ENCODE measurements at places on chromosomes 12 and 14.

GRCh38 chr14:24167469-24168114, 4.3 kb upstream of the REC8 start:
- DNase-seq = no peak

DNA sequence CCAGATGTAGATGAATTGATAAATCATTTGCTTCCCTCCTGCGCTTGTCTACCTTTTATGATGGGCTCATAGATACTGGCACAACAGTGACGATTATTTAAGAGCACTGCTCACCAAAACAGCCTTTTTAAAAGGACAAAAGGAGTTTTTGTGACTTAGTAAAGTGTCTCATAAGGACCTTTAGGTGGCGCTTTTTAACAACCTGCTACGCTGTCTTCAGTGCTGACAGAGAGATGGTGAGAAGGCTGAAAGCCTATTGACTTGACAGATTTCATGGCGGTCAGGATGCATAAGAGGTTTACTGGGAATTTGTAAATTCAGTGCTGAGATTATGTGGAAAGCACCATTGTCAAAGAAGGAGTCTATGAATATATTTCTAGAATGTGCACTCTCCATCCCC, 87.6 kb downstream of the SLC15A5 start:
- DNase-seq = no peak

DNA sequence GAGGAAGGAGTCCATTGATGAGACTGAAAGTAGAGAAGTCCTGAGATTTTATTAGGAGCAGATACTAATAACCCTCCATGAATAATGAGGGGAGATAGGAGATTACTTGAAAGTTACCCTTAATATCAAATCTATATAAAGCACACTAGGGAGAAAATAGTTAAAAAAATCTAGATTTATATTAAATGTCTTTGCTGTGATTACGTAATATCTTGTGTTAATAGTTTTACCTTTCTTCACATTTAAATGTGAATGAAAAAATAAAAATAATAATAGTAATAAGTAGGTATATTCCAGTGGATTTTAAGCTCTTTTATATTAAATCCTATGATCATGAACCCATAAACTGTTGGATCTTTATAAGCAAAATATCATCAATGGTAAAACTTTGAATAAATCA, 267.3 kb upstream of the SYT10 start:
- no peak for DNase-seq

DNA sequence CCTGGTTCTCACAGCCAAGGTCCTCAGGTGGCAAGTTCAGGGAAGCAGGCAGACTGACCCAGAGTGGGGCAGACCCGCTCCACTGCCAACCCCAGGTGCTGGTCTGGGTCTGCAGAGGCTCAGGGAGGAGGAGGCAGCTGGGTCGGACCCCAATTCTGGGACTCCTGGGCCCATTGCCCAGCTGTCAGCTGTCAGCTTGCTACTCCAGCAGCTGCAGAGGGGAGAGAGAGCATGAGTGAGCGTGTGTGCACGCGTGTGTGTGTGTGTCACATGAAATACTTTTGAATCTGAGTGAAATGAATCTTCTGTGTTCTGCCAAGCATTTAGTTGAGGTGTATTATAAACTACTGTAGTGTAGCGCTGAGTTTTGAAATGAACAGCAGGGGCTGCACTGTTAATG, 30.8 kb downstream of the XRCC3 start:
- DNase-seq = no peak

DNA sequence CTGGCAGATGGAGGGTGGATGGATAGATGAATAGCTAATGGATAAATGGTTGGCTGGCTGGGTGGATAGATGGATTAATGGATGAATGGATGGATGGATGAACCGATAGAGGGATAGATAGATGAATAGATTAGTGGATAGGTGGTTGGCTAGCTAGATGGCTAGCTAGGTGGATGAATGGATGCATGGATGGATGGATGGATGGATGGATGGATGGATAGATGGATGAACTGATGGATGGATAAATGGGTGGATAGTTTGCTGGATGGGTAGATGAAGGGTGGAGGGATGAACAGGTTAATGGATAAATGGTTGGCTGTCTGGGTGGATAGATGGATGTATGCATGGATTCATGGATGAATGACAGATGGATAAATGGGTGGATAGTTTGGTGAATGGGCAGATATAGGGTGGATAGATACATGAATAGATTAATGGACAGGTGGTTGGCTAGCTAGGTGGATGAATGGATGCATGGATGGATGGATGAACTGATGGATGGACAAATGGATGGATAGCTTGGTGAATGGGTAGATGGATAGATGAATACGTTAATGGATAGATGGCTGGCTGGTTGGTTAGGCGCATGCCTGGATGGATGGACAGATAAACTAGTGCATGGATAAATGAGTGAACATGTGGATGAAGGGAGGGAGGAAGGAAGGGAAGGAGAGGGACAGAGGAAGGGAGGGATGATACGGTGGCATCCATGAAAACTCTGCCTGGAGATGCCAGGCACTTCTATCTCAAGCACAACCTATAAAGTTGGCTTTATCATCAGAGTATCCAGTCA, 8.1 kb downstream of the SERPINA9 start:
- DNase-seq = no peak

Measured in CD4-positive, alpha-beta T cell treated with Interleukin-21 for 1 hour (primary cell).